ENCODE measurements at places on chromosomes 5 and 9.

GRCh38 chr5:141003791-141004611, 37.7 kb downstream of the PCDHAC2 start:
- peak; percentile 93 for DNase-seq

DNA sequence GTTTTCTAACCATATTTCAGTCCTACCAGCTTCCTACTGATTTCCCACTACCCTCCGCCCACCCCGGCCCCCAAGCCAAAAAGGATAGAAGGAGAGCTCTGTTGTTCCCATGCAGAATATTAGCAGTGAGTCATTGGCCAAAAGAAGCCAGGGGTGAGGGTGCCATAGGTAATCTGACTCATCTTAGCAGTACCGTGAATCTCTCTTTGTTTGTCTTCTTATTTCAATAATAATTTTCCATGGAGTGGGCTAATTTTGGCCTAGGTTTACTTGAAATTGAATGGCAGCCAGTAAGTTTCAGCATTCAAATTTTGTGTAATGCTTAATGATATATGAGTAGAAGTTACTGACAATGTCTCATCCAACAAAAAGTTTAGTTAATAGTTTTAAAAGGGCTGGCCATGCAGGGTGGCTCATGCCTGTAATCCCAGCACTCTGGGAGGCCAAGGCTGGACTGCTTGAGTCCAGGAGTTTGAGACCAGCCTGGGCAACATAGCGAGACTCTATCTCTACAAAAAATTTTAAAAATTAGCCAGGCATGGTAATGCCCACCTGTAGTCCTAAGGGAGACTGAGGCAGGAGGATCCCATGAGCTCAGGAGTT, 74.2 kb downstream of the C9orf152 start:
- DNase-seq = no peak

GRCh38 chr9:95903398-95903797, 27.9 kb downstream of the ERCC6L2 start:
- DNase-seq = no peak

DNA sequence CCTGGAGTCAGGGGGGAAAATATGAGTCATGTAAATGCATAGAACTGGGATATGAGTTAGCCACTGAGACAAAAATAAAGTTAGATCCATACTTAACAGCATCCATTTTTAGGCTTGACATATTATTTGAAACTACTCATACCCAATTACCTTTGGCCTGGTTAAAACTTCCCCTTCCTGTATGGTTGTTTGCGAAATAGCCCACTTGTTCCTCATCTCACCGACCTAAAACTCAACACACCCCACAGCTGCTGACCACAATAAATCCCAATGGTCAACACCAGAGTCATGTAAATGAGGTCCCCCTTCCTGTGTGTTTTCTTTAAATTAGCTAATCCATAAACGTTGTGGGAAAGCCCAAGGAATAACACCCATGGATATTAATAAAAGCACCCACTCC, 55.2 kb upstream of the TMEM215 start:
- DNase-seq = no peak

GRCh38 chr5:69531406-69531801, 28.6 kb upstream of the GTF2H2C start:
- no peak for DNase-seq

DNA sequence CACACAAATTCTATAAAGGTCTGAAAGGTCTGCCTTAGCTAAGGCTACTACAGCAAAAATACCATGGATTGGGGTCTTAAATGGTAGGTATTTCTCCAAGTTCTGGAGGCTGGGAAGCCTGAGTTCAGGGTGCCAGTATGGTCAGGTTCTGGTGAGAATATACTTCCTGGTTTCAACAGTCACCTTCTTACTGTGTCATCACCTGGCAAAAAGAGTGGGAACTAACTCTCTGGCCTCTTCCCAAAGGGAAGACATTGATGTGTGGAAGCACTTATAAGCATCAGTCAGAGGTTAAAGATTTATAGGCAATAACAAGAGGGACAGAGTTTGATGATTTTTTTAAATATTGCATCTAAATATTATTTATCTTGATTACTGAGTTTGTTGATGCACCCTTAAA, 53.0 kb downstream of the ZNF622 start:
- DNase-seq = no peak

DNA sequence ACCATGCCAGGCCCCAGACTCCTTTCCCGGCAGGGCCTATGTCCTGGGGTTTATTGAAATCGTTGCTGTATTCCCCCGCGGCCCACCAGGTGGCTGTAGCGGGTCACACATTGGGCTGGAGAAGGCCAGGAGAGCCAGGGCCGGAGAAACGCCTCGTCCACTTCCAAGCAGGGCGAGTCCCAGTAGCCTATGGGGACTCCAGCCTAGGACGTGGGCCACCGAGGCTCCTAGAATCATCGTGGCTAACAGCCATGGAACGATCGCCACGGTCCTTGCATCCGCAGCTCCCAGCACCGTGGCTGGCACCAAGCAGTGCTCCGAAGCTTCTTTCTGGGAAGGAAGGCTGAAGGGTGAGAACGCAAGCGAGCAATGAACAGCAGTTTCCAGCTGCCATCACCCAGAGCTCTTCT, 87.7 kb downstream of the ENTREP1 start:
- peak; percentile 93 for DNase-seq

DNA sequence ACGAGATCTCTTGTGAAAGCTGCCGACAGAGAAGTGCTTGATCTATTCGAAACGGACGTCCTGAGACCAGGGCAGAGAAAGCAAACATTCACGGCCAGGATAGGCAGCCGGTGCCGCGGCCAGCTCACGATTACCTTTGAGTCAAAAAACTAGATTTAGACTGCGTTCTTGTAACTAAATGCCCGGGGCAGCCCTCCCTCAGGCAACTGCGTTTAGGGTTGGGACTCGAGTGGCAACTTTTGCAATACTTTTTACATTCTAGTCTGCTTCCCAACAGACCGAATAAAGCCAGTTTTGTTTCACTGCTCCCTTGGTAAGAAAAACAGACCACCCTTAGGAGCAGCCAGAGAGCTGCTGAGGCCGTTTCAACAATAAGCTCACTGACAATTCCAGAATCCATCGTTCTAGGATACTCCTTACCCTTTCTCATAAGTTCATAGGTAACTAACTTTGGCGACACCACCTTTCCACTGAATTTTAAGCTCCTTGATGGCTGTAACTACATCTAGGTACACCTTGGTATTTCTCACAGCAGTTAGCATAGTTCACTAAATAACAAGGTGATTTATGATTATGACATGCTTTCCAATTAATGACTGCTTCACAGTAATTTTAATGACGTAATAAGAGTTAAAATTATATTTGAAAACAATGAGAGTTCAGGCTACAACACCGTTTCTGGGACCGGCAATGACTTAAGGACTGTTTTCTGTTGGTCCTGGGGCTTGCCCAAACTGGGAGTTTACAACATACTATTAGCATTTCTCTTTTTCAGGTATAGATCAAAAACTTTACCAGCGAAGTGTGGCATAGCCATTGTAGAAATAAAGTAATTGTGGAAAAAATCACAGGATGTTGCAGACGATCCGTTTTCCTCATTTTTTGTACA, 899 bp upstream of the RAPGEF6 start:
- DNase-seq = no peak

DNA sequence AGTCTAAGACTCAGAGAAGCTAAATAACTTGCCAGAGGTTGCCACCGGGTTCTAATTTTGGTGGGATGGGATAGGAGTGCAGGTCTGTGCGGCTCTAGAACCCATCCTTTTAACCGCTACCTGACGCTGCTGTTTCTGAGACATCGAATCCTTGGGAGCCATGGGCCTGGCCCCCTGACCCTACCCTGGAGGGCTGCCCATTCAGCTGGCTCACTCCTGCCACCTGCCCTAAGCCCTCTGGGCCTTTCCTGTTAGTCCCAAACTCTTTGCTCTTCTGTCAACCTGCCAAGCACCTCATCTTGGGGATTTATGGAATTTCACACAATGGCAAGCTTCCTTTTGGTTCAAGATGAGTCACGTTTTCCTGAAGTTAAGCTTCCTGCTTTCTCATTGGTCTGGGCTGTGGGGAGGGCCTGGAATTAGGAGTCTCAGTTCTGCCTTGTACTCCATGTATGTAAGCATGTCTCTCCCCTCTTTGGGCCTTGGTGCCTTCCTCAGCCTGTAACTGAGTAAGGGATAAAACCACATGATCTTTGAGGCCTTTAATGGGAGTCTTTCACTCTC, 26.6 kb downstream of the ENHO start:
- DNase-seq = peak; percentile 49

DNA sequence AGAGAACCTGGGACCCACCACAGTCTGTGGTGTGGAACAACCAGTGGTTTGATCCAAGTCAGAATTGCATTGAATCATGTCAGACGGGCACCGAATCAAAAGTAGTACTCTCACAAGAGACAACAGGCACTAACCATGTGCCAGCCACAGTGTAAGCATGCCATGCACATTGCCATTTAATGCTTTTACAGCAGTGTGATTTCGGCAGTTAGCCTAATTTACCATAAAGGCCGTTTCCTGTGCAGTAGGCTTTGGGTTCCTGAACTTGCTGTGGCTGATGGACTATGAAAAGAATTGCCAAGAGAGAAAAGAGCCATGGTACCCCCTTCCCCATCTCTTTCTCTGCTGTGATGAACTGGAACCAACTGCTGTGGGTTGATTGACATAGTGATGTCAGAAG, 540.6 kb downstream of the EBF1 start:
- no peak for DNase-seq

DNA sequence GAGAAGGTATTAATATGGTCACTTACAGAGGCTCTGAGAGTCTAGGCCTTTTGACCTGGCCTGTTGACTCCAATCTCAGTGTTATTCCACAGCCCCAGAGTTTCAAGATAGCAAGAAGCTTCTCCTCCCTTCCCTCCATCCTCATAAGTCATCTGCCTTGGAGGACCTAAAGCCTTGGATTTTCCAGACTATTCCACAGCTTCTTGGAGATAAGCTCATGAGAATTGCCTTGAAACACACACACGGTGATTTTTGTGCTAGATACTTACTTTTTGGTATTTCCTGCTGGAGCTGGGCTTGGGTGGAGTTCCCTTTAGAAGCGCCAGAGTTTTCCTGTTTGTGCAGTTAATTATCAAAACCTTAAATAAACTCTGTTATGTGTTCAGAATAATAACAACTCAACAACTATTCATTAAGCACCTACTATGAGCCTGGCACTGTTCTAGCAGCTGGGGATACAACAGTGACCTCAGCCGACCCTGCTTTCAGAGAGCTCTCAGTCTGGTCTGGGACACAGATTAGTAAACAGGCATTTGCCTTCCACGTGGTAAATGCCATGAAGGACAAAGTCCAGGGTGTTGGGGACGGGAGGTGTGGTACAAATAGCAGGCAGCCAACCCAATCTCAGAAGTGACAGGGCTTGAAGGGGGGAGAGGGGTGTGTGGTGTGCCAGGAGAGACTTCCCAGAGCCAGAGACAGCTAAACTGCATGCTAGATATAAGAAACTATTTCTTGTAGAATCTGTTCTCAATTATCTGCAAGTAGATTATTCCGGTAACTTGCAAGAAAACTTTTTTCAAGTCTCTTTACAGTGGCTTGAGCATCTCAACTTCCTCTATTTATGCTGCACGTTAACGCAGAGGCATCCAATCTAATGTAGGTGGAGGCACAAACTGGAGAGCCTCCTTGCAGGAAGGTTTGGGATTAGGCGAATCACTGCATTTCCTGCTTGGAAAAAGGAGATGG, 55.9 kb upstream of the KLF9 start:
- no peak for DNase-seq

- no peak for DNase-seq
These were observed 255.7 kb upstream of the RGMB start for GRCh38 chr5:98517560-98518366.

DNA sequence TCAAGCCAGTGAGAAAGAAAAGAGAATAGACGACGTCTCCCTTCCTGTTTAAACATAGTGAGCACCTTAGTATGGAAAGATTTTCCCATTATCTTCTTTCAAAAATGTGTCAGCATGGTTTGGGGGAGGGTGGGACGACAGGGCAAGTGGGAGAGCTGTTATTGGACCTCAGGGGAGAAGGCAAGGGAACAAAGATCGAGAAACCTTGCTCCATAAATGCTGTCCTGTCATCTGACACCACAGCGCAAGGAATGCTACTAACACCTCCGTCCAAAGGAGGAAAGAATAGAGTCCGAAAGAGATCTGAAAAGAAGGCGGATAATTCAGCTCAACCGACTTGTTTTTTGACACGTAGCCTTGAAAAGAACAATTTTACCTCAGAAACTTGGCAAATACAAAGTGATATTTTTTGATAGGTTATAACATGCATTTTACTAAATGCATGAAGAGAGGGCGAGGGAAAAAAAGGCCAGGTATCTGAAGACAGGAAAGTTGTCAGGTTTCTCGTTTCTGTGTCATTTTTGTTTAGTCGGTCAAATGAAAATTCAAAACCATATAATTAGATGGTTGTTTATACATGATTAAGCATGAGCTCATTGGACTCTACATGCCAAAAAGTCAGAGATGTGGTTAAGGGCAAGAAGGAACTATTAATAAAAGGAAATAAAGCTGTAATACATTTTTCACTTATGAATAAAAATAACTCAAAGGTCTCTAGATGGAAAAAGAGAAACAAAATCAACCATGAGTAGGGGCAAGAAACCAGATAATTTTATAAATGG, 155.7 kb downstream of the GLIS3 start:
- peak; percentile 58 for DNase-seq

GRCh38 chr9:134818000-134818568, 62.5 kb upstream of the FCN2 start:
- DNase-seq = no peak

GRCh38 chr9:107292821-107293542, 9.9 kb downstream of the RAD23B start:
- DNase-seq = no peak

DNA sequence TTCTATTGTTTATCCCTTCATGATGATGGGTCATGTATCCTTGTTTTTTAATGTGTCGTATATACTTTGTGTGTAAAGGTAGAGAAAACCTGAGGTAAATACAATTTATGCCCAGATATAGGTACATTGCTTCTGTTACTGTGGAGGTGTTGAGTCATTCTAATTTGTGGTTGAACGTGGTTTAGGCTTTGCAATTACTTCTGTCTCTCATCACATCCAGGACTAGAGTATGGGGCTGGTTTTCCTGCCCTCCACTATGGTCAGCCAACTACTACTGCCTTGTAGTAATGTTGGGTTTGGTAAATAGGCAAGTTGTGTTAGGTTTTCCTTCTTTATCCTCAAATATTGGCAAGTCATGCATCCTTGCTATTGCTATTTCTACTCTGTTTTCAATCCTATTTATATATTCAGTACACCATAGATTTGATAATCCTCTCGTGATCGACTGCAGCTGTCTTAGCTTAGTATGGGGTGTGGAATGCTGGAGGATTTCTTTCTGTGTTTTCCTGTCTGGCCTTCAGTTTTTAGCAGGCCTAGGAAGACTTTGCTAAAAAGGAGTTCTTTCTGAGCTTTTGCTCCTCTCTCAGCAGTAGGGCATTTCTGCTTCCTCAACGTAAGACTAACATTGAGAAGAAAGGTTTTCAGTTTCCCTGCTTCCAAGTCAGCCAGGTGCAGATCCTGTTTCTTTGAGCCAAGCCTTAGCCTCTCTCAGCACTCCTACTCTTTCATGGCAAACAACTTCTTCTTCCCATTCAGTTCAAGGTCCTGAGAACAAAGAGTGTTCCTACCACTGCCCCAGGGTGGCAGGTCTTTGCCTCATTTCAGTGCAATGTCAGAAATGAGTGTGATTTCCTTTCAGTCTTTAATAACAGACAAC, 844.4 kb upstream of the CDH18 start:
- DNase-seq = no peak

GRCh38 chr5:9499498-9499876, 46.4 kb downstream of the SEMA5A start:
- DNase-seq = no peak

Measured in mesendoderm (in vitro differentiated cells).